Central memory CD8-positive, alpha-beta T cell (primary cell): ENCODE measurements at places on chromosomes 7 and 10.
A peak's percentile ranks its signal among the peaks of the same experiment; 100 is the strongest.

DNA sequence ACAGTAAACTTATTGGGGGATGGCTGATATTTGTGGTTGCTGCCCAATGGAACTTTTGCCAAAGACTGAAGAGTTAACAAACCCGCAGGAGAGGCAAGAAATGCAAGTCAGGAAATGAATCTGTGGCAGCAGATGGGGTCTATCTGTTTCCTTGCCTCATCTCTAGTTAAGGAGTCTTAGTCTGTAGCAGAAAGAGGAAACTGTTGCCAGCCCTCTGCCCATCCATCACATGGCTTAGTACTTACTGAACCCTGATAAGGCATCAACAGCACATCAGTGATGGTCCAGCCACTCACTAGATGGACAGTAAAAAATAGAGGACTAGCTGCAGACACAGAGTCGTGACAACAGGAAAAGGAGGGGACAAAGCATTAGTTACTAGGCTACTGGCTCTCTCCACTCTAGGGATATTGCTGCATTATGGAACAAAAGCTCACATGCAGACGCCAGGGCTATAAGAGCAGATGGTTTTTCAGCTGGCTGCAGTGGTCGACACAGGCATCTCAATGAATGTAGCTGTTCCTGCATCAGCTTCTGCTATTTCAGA, 614.7 kb downstream of the PARD3 start:
- no peaks in the 10 kb centered on the region for H3K36me3 ChIP-seq
- H3K27ac ChIP-seq, result no peak overlapping the region
- no peak for DNase-seq
- H3K27me3 ChIP-seq, result no peaks in the 10 kb centered on the region
- no peak overlapping the region for H3K4me3 ChIP-seq

- H3K4me3 ChIP-seq, result no peak overlapping the region
- H3K4me1 ChIP-seq, result no peaks in the 10 kb centered on the region
- no peak overlapping the region for H3K27ac ChIP-seq
- no peak for DNase-seq
These were observed 102.4 kb downstream of the OAT start for GRCh38 chr10:124316326-124316725.

DNA sequence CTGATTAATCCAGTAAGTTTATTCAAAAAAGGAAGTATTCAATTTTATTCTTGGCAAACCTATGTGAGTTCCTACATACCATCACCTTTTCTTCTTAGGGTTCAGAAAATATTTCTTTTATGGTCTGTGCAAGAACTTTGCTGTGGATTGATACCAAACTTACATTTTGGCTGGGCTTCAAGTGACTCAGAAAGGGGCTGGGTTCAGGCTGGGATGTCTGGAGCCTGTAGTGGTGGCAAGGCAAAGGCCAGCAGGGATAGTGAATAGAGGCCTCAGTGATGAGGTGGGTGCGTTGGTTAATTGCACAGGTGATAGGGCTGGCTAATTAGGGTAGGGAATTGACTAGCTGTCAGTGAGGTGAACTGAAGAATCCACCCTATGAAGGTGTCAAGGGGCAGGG, 40.2 kb upstream of the ATXN7L1 start:
- H3K27me3 ChIP-seq, result no peaks in the 10 kb centered on the region
- peaks cover 13% of the 10 kb centered on the region for H3K36me3 ChIP-seq
- peaks cover 12% of the 10 kb centered on the region for H3K4me1 ChIP-seq
- H3K27ac ChIP-seq, result no peak overlapping the region
- DNase-seq, result no peak

GRCh38 chr7:42292991-42293521, 56.0 kb upstream of the GLI3 start:
- no peak for DNase-seq
- H3K4me3 ChIP-seq, result no peak overlapping the region
- H3K36me3 ChIP-seq, result no peaks in the 10 kb centered on the region
- no peaks in the 10 kb centered on the region for H3K27me3 ChIP-seq
- no peaks in the 10 kb centered on the region for H3K4me1 ChIP-seq

DNA sequence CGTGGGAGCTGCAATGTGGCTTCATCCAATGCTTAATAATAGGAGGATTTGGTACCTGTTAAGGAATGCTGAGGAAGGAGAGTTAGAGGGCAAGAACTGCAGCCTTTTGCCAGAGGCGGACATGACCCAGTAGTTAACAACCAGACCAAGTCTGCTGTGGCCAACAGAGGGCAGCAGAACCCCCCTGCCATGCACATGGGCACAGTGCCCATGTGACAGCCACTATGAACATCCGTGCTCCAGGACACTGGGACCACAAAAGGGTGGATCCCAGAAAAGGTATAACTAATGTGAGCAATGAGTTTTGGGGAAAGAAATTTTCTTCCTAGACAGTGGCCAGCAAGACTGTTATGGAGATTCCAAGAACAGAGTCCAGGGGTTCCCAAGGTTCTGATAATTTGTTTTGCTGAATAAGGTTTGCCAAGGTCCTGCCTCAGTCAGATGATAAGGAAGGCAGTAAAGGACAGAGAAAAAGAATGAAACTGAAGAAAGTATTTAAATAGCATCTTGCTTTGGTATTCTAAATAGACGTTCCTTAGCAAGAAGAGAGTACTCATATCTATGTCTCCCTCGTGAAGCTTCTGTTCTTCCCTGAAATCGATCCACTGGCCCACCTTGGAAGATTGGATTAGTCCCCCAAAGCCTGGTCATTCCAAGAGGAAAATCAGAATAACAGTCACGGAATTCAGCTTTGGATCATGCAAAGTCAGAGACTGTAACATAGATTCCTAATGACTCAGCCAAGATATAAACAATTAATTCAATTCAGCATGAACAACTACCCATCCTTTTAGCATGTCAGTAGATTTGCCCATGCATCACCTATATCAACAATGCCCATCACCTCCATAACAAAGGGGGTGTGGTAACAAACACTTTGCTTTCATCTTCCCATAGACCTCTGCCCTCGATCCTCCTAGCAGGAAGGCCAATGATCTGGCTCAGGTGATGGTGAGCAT, 56.0 kb downstream of the LGI1 start:
- H3K27me3 ChIP-seq, result peaks cover 64% of the 10 kb centered on the region
- H3K27ac ChIP-seq, result no peak overlapping the region
- no peaks in the 10 kb centered on the region for H3K36me3 ChIP-seq
- H3K4me1 ChIP-seq, result no peaks in the 10 kb centered on the region
- no peak overlapping the region for H3K4me3 ChIP-seq

DNA sequence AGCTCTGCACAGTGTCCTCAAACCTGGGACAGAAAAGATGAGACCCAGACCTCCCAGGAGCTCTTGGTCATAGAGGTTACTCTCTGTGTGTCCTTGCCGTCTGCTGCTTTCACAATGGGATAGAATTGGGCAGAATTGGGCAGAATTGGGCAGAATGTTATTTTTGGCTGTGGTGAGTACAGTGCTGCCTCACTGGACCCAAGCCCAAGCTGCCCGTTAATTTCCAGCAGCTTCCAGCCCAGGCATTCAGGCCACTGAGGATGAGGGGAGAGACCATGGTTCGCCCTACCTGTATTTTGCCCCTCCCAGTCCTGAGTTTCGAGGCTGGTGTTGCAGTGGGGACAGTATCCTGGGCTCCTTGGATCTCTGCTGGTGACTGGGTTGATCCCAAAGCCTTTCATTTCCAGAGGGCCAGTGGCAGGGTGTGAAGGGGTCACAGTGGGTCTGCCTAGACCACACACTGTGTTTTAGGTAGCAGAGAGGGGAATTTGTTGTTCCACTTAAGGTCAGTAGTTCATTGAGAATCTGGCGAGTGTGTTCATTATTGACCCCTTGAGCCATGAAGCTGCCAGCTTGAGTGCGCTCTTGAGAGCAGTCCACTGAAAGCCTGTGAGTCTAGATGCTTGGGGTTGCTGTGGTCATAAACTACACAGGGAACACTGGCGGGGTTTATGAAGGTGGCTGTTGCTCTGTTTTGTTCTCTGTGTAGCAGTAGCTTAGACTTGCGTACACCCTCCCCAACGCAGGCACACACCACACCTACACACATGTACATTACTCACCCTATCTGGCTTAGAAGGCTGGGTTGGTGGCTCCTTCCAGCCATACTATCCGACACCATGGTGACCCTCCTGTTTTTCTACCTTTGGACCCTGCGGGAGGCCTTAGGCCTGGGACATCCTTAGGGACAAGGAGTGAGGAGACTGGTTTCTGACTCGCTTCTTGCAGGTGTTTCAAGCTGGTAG, 23.5 kb downstream of the NACAD start:
- H3K4me1 ChIP-seq, result peaks cover 55% of the 10 kb centered on the region
- no peak overlapping the region for H3K4me3 ChIP-seq
- H3K27ac ChIP-seq, result no peak overlapping the region
- H3K27me3 ChIP-seq, result no peaks in the 10 kb centered on the region

DNA sequence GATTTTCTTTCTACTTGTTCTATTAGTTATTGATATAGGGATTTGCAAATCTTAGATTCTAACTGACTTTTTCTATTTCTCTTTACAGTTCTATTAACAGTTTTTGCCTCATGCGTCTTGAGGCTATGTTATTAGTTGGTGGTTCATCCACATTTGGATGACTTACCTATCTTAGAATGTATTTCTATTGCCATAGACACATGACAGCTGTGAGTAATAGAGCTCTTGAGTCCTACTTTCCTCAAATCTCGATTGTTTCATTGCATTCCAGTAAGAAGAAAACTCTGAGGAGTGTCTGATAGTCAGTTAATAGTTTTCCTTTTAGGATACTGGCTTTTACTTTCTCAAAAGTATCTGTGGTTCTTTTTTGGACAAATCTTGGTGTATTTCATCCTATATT, 241.4 kb upstream of the ZNF32 start:
- H3K27me3 ChIP-seq, result no peaks in the 10 kb centered on the region
- H3K4me3 ChIP-seq, result no peak overlapping the region

DNA sequence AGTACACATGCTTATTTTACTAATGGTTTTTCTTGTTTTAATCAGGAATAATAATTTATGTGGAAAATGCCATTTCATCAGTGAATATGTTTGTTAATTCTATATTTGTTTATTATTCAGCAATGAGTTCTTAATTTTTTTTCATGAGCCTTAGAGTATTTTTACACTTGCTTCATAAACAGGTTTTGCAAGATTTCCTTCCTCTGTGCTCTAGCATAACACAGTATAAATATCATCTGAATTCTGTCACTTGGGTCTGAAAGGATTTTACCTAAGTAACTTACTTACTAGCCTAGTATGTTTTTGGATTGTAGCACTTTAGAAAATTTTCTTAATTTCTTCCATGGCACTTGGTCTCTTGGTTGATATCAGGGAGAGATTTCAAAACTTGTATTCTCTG, 45.8 kb downstream of the GLCCI1 start:
- no peaks in the 10 kb centered on the region for H3K27me3 ChIP-seq
- peaks cover 2% of the 10 kb centered on the region for H3K36me3 ChIP-seq
- H3K4me3 ChIP-seq, result peak overlapping the region; percentile 55
- H3K4me1 ChIP-seq, result peaks cover 37% of the 10 kb centered on the region
- H3K27ac ChIP-seq, result peak overlapping the region; percentile 89

DNA sequence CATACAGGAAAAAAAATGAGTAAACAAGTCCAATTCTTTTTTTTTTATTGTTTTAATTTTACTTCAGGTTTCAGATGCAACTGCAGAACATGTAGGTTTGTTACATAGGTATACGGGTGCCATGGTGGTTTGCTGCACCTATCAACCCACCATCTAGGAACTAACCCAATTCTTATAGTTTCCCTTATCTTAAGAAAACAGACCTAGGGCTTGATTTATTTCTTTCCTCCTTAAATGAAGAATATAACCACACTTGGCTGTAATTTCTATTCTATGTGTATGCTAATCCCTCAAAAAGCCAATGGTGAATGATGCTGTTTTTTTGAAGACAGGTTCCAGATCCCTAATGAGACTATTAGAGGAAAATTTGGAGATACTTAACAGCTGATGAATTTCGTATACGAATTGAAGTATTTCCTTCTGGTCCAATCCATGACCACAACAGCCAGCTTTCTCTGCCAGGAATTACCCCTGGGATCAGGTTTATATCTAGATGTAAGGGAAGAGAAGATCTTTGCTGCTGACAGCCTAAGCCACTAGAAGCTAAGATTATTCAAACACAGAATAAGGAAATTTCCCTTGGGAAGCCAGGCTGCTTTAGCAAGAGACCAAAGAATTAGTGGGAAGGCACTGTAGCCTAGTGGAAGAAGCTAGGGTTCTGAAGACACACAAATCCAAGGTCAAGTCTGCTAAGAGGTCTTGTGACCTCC, 115.8 kb downstream of the INHBA start:
- no peaks in the 10 kb centered on the region for H3K4me1 ChIP-seq
- H3K36me3 ChIP-seq, result no peaks in the 10 kb centered on the region
- no peak for DNase-seq
- no peaks in the 10 kb centered on the region for H3K27me3 ChIP-seq
- H3K27ac ChIP-seq, result no peak overlapping the region

DNA sequence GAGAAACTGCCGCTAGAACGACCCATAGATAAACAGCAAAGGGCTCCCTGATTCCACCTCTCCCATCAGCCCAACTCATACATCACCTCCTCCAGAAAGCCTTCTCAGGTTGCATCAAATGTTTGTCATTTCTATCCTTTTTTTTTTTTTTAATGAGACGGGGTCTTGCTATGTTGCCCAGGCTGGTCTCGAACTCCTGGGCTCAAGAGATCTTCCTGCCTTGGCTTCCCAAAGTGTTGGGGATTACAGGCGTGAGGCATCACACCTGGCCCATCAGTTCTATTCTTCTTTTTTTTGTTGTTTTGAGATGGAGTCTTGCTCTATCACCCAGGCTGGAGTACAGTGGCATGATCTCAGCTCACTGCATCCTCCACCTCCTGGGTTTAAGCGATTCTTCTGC, 7.0 kb downstream of the SPACDR start:
- no peaks in the 10 kb centered on the region for H3K27me3 ChIP-seq
- H3K36me3 ChIP-seq, result peaks cover 4% of the 10 kb centered on the region
- DNase-seq, result no peak
- no peak overlapping the region for H3K27ac ChIP-seq
- H3K4me3 ChIP-seq, result no peak overlapping the region

- H3K4me3 ChIP-seq, result no peak overlapping the region
- no peak overlapping the region for H3K27ac ChIP-seq
- H3K36me3 ChIP-seq, result no peaks in the 10 kb centered on the region
These were observed 102.2 kb downstream of the JCAD start for GRCh38 chr10:29957236-29957635.

GRCh38 chr10:98338896-98339295, 70.9 kb upstream of the LOXL4 start:
- H3K4me1 ChIP-seq, result peaks cover 22% of the 10 kb centered on the region
- no peaks in the 10 kb centered on the region for H3K36me3 ChIP-seq
- no peak overlapping the region for H3K27ac ChIP-seq
- no peak for DNase-seq
- peaks cover under 1% of the 10 kb centered on the region for H3K27me3 ChIP-seq
- H3K4me3 ChIP-seq, result no peak overlapping the region

GRCh38 chr7:89334797-89335196, 539.3 kb upstream of the TEX47 start:
- H3K4me3 ChIP-seq, result no peak overlapping the region
- no peak for DNase-seq
- no peak overlapping the region for H3K27ac ChIP-seq
- no peaks in the 10 kb centered on the region for H3K4me1 ChIP-seq
- H3K27me3 ChIP-seq, result no peaks in the 10 kb centered on the region

GRCh38 chr10:100748231-100749058, 3.1 kb downstream of the PAX2 start:
- DNase-seq, result no peak
- no peak overlapping the region for H3K27ac ChIP-seq
- peaks cover 19% of the 10 kb centered on the region for H3K4me1 ChIP-seq
- H3K4me3 ChIP-seq, result peak overlapping the region; percentile 25
